ENCODE measurements at places on chromosomes 6 and 20. TPM values are rescaled to one million over a fixed set of nuclear protein-coding genes. Genes with fewer than 3 reads are reported as not detected.

The BPIFB2 gene
- not detected for total RNA-seq

The TAP1 gene
- total RNA-seq = 28.7 TPM

The BMP6 gene
- 0.46 TPM for total RNA-seq

The TOX2 gene
- total RNA-seq = 1.3 TPM

The CCDC167 gene
- total RNA-seq = 43.1 TPM

The C20orf173 gene
- total RNA-seq = not detected

The HLA-DRB5 gene
- total RNA-seq = not detected

The PLN gene
- not detected for total RNA-seq

The MYCT1 gene
- total RNA-seq = not detected

The RPP40 gene
- total RNA-seq = 14.1 TPM

The DZANK1 gene
- total RNA-seq = 0.71 TPM

The HSPA12B gene
- total RNA-seq = 0.14 TPM

The LMBRD1 gene
- 23.9 TPM for total RNA-seq

The OR2B6 gene
- not detected for total RNA-seq

The KCNK5 gene
- 0.07 TPM for total RNA-seq

The TAAR9 gene
- total RNA-seq = not detected
